ENCODE measurements at places on chromosomes 4 and X.

DNA sequence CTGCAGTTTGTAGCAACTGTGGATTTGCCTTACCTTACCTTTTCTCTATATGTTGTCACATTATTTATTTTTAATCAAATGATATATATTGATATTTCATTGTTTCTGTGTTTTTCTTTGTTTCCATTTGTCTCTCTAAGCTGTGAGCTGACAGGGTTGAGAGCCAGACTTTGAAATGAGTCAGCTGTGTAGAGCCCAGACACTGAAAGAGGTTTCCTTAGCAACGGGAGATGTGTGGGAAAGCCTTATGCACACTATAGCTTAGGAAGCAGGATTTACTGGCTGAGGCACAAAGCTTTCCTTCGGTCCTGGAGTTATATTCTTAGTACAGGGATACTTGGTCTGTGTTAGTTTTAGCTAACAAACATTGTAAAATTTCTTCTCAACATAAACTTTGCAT is 192.2 kb downstream of the FGF13 start:
- DNase-seq, result no peak

DNA sequence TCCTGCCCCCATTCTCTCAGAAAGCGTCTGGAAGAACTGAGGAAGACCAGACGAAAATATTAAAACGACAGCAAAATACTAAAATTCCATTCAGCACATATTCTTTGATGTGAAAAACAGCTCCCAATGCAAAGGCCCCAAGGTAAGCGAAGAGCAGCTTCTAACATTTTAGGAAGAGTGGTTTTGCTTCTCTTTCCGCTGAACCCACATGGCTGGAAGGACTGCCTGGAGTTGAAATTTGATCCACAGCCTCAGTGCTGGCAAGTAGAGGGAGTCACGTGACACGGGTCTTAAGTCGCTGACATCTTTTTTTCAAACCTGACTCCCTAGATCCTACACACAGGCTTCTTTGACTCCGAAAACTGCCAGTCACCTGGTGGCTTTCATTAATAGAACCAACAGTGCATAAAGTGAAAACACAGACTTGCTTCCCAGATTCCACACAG is at the start of gene FAM13A:
Gene FAM13A, minus strand, starts transcription at position 233 of the 446 bp plus-strand sequence. Its CDS starts 221 bp downstream, at position 12.
- DNase-seq, result no peak

DNA sequence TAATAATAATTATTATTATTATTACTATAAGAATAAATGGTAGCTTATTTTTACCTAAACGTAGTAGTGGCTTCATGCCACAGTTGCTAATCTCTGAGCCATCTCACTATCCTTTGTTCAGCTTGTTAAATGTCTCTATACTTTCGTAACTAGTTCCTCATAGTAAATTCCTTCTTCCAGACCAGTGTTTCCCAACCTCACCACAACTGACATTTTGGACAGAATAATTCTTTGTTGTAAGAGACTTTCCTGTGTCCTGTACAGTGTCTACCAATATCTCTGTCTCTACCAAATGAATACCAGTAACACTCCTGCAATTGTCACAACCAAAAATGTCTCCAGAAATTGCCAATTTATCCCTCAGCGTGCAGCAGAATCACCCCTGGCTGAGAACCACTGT is 1040.9 kb downstream of the DMD start:
- DNase-seq, result no peak

- DNase-seq, result no peak
These were observed 101.1 kb downstream of the TSPAN5 start for GRCh38 chr4:98557194-98557892.

GRCh38 chr4:82903737-82904136 is 3.2 kb downstream of the THAP9 start:
- no peak for DNase-seq

DNA sequence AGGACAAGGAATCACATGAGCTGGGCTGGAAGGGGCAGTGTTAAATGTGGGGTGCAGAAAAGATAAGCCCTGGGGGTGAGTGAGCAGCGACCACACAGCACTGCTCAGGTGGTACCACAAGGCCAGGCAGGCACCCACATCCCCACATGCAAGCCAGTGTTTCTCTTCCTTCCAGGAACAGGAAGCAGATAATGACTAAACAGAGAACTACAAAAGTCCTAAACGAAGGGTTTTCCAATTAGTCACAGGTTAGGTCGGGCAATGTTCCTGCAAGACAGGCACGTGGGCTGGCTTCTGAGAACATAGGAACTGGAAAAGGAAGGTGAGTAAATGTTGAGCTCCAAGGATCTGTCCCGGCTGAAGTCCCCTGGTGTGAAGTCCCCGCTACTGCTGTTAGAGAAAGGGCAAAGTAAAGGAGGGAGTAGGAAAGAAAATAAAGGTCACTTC is 19.5 kb downstream of the RELL1 start:
- DNase-seq, result no peak

DNA sequence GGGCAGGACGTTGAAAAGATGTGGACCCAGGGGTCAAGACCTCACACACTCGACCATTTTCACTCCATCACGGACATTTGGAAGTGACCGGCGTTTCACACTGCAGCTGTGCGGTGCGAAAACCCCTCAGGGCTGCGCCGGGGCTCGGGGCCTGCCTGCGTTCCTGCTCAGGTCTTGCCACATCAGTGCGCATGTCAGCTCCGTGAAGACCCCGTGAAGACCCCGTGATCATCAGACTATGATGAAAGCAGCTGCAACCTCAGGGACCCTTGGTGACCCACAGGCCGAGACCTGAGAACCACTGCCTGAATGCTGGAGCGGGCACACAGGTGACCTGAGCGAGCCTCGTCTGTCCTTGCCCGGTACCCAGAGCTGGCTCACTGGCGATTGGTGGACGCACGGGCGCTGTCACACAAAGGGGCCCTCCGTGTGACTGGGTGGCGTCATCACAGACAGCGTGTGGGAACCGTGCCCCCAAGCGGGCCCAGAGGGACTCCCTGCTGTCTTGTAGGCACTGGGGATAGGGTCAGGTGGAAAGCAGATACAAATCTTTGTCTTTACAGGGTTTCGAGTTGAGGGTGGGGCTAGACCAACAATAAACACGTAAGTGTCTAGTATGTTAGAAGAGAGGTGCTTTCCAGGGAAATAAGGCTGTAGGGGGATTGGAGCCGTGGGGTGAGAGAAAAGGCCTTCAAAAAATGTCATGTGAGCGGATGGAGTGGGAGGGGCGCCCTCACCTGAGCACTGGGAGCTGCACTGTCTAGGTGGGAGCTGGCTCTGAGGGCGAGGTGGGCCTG is 12.7 kb downstream of the MSANTD1 start:
- DNase-seq, result peak; percentile 22

GRCh38 chrX:107716118-107716684 is 59.4 kb downstream of the TSC22D3 start:
- no peak for DNase-seq

- DNase-seq, result no peak
These were observed 277.4 kb downstream of the NKX6-1 start for GRCh38 chr4:84221704-84222103.

DNA sequence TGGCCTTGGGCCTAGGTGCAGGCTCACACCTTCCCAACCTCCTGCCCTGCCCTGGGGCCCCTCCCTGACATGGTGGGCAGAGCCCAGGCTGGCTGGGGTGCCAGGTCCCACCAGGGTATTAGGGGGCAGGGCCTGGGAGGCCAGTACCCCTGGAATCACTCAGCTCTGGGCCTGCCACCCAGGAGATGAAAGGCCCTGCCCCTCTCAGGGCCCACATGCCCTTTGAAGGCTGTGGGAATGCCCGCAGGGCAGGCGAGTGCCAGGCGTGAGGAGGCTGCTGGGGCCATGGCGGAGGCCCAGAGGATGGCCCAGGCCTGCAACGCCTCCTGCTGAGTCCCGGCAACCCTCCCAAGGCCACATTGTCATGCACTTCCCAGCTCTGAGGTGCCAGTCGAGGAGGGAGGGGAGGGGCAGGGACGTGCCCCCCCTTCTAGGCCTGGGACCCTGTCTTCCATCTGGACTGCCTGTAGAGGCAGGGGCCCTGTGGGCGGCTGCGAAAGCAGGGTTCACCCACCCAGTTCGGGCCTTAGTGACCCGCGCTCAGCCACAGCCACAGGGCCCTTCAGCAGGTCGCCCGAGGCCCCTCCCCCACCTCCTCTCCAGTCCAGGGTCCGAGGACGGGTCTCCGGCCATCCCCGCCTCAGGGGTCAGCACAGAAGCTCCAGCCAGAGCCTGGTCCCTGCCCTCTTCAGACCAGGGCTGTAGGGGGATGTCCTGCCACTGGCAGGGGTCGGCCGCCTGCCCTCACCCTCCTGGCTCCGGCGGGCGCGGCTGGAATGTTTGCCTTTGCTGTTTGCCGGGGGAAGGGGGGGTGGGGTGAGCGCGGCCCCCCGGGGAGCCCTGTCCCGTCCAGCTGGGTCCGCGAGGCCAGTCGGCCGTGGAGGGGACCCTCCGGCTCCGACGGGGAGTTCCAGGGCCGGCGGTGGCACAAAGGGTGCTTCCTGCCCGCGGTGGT is 26.7 kb upstream of the FGFR3 start:
- DNase-seq, result no peak

DNA sequence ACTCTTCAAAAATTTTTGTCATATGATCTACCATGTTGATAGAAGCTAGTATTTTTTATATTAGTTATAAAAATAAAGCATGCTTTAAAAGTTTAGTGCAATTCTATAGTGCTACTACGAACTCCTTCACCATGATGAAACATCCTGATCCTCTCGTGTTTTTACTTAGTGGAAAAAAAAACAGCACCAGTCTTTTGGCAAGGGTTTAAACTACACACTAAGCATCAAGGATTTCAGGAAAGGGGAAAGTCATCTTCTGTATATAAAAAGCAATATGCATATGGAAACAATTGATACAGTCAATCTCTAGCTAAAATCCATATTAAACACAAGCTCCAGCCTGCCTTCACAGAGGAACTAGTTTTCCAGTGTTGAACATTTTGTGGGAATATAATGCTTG is 18.7 kb downstream of the CHM start:
- no peak for DNase-seq

DNA sequence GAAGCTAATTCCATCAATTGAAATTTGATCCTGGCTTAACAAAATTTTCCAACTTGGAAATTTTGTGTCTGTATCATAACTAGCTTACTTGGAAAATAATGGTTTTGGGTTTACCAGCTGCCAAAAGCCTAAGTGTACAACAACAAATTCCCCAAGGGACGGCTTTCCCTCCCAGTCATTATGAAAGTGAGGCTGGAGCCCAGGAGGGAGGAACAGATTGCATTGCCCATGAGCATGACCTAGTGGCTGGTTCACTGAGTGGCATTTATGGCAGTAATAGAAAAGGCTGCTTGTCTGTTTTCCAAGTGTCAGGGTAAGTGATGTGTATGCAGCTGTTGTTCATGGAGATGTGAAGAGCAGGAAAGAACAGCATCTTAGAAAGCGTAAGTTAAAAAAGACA is 70.8 kb upstream of the HHIP start:
- no peak for DNase-seq

- DNase-seq, result no peak
These were observed 192.7 kb upstream of the ZCCHC13 start for GRCh38 chrX:74111245-74111644.

DNA sequence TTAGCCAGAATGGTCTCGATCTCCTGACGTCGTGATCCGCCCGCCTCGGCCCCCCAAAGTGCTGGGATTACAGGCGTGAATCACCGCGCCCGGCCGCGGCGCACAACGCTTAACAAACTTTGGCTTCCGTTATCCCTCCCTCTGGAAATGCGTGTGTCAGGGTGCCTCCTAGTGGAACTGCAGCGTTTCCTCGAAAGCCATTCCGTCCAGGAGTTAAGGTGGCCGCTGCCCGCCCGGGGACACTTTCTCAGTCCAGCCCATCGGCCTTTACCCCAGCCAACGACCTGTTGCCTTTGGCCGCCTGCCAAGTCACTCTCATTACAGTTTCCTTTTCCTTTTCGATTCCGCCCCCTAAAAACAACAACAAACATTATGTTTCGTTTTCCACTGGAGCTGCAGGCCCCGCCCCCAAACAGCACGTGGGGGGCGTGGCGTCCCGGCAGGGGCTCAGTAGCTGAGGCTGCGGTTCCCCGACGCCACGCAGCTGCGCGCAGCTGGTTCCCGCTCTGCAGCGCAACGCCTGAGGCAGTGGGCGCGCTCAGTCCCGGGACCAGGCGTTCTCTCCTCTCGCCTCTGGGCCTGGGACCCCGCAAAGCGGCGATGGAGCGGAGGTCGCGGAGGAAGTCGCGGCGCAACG is at the start of gene HERC5:
Gene HERC5, plus strand, starts transcription at position 450 of the 637 bp plus-strand sequence. Its CDS starts 151 bp downstream, at position 601.
- peak; percentile 87 for DNase-seq

- no peak for DNase-seq
These were observed 144.4 kb downstream of the AMMECR1 start for GRCh38 chrX:110173192-110174175.

DNA sequence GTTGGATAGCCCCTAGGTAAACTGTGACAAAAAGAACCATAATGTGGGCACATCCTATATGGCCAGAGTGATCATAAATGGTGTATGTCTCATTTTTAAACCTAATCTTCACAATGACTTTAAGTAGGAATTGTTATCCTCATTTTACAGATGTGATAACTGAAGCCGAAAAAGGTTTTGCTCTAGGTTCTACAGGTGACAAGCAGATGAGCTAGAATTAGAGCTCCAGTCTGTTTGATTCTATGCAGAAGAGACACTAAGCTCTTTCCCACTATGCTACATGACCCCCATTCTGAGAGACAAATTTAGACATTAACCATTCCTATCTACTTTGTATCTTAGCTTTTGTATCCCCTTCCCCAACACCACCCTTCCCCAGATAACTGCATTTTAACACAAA is 2.0 kb downstream of the AREG start:
- DNase-seq, result no peak

GRCh38 chr4:84146300-84146959 is 352.7 kb downstream of the NKX6-1 start:
- no peak for DNase-seq

DNA sequence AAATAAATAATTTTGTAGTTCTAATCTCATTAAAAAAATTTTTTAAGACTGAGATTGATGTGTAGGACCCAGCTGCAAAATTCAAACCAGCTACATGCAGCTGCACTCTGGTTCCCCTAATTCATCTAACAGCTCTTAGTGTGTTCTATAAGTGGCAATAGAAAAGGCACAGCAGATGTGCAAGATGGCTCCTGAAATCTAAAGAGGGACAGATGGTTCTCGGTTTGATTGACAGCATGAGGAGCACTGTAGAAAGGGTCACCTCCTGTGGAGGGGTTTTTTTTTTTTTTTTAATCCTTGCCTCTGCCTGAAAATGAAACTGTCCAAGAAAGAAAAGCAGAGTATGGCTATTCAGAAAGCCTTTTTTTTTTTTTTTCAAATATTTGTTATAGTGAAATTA is 16.9 kb upstream of the OCIAD1 start:
- DNase-seq, result no peak

DNA sequence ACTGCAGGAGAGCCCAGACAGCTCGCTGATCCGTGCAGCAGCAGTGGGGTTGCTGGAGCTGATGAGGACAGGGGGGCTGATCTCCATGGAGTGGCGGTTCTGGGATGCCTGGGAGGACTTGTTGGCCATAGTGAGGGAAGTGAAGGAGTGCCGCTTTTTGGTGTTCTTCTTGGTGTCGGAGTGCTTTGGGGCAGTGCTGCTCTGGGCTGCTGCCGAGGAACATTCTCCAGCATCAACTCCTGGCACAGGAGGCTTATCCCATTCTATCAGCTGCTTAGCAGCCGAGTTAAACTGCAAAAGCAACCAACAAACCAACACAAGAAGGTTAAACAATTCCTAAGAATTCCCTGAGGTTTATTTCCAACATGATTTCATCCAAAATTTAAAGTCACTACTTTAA is 126.3 kb upstream of the CBR4 start:
- no peak for DNase-seq
